ENCODE measurements at places on chromosomes 11 and 22.

DNA sequence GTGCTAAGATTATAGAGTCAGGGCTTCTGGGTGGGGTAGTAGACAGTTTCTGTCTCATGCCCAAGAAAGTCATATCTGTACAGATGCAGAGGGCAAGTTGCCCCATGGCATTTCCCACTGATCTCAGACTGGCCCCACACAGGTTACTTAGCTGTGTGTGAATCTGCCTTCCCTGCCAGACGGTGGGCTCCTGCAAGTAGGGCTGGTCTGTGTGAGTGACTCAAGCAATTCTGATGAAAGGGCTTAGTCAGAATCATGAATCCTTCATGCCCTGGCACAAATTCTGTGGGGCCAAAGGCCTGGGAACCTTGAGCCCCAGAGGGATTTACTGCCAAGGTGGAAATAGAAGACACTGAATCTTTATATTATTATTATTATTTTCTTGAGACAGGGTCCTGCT lies 30.4 kb downstream of the USH1C start:
- no peak overlapping the region for H3K27ac ChIP-seq
- H3K36me3 ChIP-seq: no peaks in the 10 kb centered on the region
- H3K4me3 ChIP-seq: no peak overlapping the region
- no peak for DNase-seq

DNA sequence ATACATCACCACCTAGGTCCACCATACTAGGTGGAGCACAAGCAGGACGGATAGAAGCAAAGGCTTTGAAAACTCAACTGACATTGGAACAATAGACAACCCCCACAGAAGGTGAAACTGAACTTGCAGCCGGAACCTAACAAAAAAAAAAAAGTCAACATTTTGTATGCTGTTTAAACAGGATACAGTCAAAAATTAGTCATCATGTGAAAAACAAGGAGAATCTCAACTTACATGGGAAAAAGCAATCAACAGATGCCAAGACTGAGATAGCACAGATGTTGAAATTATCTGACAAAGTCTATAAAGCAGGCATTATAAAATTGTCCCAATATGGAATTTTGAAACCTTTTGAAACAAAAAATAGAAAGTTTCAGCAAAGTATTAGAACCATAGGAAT lies 123.8 kb downstream of the RAB38 start:
- no peaks in the 10 kb centered on the region for H3K4me1 ChIP-seq
- no peak overlapping the region for H3K4me3 ChIP-seq
- H3K36me3 ChIP-seq: no peaks in the 10 kb centered on the region
- H3K27ac ChIP-seq: no peak overlapping the region

GRCh38 chr22:45516163-45516562 lies 13.5 kb downstream of the FBLN1 start:
- no peaks in the 10 kb centered on the region for H3K36me3 ChIP-seq
- no peak overlapping the region for H3K4me3 ChIP-seq
- H3K27me3 ChIP-seq: peaks cover 6% of the 10 kb centered on the region

DNA sequence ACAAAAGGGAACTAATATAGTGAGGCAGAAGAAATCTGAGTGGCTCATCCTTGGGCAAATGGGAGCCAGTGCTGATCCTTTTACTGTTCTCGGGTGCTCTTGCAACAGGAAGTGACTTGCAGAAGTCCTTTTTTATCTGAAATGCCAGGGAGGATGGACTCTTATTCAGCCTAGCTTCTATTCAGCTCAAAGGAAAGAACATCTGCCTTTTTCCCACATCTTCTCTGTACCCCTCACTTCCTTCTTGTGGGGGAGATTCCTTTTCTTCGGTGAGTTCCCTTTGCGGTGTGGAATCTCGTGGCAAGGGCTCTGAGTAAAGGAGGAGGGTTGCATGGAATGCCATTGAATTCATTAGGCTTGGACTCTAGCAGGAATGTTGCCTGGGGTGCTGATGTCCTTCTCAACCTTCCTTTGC lies 76.2 kb downstream of the ZBTB16 start:
- no peak for DNase-seq
- H3K4me3 ChIP-seq: peak overlapping the region; percentile 23
- peaks cover 97% of the 10 kb centered on the region for H3K4me1 ChIP-seq
- peak overlapping the region; percentile 99 for H3K27ac ChIP-seq

- no peak overlapping the region for H3K27ac ChIP-seq
- H3K36me3 ChIP-seq: no peaks in the 10 kb centered on the region
- peaks cover 20% of the 10 kb centered on the region for H3K4me1 ChIP-seq
- H3K4me3 ChIP-seq: no peak overlapping the region
- DNase-seq: no peak
Measured at GRCh38 chr11:35079611-35080010, 59.4 kb upstream of the CD44 start.

GRCh38 chr11:69022260-69022659 lies 9.2 kb upstream of the MRGPRF start:
- H3K27me3 ChIP-seq: no peaks in the 10 kb centered on the region
- DNase-seq: no peak
- no peaks in the 10 kb centered on the region for H3K4me1 ChIP-seq
- no peak overlapping the region for H3K4me3 ChIP-seq
- H3K36me3 ChIP-seq: no peaks in the 10 kb centered on the region
- H3K27ac ChIP-seq: no peak overlapping the region

DNA sequence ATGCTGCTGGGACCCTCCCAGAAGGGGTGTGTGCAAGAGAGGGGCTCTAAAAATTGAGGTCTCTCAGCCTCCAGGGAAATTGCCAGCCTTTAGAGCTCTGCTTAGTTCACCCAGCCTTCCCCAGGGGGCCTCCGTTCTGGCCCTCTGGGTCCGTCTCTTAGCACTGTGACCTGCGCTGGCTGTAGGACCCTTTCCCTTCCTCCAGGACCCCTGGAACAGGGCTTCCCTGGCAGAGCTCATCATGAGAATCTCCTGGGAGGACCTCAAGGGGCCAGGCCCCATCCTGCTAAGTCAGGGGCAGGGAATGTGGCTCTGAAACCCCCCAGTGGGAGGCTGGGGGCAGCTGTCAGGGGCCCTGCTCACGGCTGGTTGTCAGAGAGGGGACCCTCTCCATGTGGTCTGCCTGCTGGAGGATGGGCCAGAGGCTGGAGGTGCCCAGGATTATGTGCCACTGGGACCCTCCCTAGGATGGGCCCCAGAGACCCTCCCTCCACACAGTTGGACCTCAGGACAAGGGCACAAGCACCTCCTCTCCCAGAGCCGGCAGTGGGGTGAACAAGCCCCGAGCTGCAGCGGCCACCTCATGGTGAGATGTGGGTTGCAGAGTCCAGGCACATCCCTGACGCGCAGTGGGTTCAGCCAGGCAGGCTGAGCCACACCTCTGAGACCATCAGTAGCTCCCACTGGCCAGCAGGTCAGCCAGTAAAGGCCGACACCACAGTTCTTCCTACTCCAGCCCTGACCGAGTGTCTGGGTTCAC lies 27.1 kb upstream of the GAL start:
- no peak for DNase-seq
- H3K27ac ChIP-seq: no peak overlapping the region
- H3K27me3 ChIP-seq: peaks cover 16% of the 10 kb centered on the region
- no peak overlapping the region for H3K4me3 ChIP-seq
- no peaks in the 10 kb centered on the region for H3K36me3 ChIP-seq

DNA sequence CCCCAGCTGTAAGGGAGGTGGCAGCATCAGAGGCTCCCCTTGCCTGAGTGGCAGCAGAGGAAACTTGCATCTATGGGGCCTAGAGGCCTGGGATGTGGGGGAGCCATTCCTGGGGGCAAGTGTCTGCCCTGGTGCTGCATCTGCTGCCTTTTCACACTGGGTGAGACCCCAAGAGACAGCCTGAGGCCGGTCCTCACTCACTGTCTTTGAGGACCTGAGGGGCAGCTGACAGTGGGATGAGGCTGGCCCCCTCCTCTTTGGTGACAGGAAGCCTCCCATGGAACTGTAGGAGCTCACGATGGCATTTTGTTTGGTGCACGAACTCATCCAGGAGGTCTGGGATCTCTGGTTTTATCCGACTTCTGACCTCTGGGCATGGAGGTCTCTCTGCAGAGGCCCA lies 82.2 kb upstream of the PRODH start:
- H3K4me1 ChIP-seq: peaks cover 5% of the 10 kb centered on the region
- no peak for DNase-seq
- no peak overlapping the region for H3K27ac ChIP-seq
- H3K36me3 ChIP-seq: no peaks in the 10 kb centered on the region

Data from psoas muscle (tissue), 8 donors.